ENCODE measurements at places on chromosomes 5 and 9. TPM values are rescaled to one million over a fixed set of nuclear protein-coding genes. Genes with fewer than 3 reads are reported as not detected.

The CD180 gene
- not detected for total RNA-seq

The ZNF300 gene
- total RNA-seq, result 2.0 TPM

The AHRR gene
- 4.3 TPM for total RNA-seq

The GLIPR2 gene
- 7.7 TPM for total RNA-seq

The PTGS1 gene
- 1.4 TPM for total RNA-seq

The SV2C gene
- not detected for total RNA-seq

The MVB12B gene
- total RNA-seq, result 5.8 TPM

The FBP1 gene
- not detected for total RNA-seq

The KCNMB1 gene
- total RNA-seq, result not detected

All from A549 treated with GW870086 at 1 μM for 4 hours (cell line).